Foreskin keratinocyte (primary cell): ENCODE measurements at places on chromosomes 7 and 10. TPM values are rescaled to one million over a fixed set of nuclear protein-coding genes. Genes with fewer than 3 reads are reported as not detected.

Gene H2BK1
- polyA plus RNA-seq, result not detected in 2 replicates

Gene POT1
- polyA plus RNA-seq, result 6.8 and 7.3 TPM in 2 replicates

Gene SH2B2
- polyA plus RNA-seq, result 0.45 and 0.48 TPM in 2 replicates

Gene TAS2R5
- polyA plus RNA-seq, result 0.09 and 0.19 TPM in 2 replicates

Gene KCNIP2
- 0.37 and 0.45 TPM in 2 replicates for polyA plus RNA-seq

Gene ZNF853
- 0.03 and 0.06 TPM in 2 replicates for polyA plus RNA-seq

Gene GPR85
- 0.56 and 0.74 TPM in 2 replicates for polyA plus RNA-seq

Gene IDI1
- polyA plus RNA-seq, result 102 and 136 TPM in 2 replicates

Gene HGF
- not detected in 2 replicates for polyA plus RNA-seq

Gene TMEM229A
- polyA plus RNA-seq, result not detected in 2 replicates

Gene SCRN1
- polyA plus RNA-seq, result 32.9 and 37.5 TPM in 2 replicates

Gene NME8
- polyA plus RNA-seq, result not detected in 2 replicates

GRCh38 chr7:98293265-98293664 lies 11.8 kb downstream of the BRI3 start:
- DNase-seq, result no peak

GRCh38 chr10:61081301-61081700 lies 137.3 kb upstream of the RHOBTB1 start:
- no peak for DNase-seq

DNA sequence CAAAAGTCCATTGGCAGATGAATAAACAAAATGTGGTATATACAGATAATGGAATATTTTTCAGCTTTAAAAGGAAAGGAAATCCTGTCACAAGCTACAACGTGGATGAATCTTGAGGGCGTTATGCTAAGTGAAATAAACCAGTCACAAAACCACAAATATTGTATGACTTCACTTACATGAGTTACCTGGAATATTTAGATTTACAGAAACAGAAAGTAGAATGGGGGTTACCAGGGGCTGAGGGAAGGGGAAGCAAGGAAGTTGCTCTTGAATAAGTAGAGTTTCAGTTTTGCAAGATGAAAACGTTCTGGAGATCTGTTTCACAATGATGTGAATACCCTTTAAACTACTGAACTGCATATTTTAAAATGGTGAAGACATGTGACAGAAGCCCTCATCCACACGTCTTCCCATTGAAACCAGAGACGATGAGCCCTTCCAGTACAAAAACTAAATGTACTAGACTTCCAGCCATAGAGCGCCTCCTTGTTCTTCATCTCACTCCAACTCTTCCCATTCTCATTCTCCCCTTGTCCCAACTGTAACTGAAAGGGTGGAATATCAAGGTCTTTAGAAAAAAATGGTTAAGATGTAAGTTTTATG lies 62.4 kb downstream of the MICU1 start:
- no peak for DNase-seq

- DNase-seq, result no peak
Observed at GRCh38 chr7:136925044-136925443, 56.6 kb downstream of the CHRM2 start.

- no peak for DNase-seq
Observed at GRCh38 chr10:18710201-18710653, 51.0 kb downstream of the ARL5B start.

GRCh38 chr7:28961972-28962371 lies 3.8 kb upstream of the TRIL start:
- no peak for DNase-seq

DNA sequence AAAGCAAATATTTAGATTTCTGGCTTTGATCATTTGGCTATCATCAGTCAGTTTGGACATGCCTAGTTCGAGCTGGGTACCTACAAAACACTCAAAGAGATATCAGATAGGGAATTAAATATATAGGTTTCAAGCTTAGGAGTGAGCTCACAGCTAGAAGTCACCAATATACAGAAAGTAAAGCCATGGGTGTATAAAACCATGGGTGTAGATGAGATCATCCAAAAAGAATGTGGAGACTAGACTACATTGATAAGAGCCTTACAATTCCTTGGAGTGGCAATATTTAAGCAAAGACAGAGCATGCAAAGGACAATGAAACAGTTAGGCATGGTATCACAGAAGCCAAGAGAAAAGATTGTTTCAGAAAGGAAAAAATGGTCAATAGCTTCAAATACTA lies 7.2 kb upstream of the RALA start:
- DNase-seq, result peak; percentile 75

GRCh38 chr10:3781468-3782145 lies 3.4 kb downstream of the KLF6 start:
- no peak for DNase-seq

DNA sequence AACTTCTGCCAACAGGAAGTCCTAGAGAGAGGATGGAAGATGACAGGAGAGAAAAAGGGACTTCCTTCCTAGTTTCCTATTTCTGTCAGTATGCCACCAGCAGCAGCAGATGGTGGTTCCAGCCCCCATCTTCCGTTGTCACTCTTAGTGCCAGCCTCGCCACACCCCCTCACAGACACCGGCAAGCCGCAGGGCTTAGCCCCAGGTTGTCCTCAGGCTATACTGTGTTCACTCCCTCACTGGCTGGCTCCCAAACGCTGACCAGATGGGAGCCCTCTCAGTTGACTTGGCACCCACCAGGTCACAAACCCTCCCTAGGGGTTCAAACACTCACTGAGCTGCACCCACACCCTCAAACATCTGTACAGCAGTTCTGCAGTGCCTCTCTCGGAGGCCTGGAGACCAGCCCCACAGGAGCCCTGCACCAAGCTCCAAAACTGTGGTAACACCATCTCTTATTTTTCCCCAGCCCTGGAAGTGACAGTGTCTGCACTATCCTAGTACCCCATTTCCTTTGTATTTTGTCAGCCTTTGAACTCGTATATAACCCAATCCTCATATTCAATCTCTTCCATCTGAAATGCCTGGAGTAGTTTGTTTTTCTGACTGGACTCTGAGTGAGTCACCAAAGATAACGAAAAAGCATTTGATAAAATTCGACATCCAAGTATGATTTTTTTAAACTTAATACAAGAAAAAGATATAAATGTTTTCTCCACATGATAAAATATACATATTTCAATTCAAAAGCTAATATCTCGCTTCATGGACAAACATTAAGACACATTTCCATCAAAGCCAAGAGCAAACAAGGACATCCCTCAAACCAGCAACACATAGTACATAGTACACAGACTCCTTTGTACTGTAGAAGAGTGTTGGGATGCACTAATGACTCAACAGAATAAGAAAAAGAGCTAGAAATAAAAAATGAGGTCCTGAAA lies 34.5 kb downstream of the SMURF1 start:
- DNase-seq, result peak; percentile 17

- DNase-seq, result no peak
Observed at GRCh38 chr7:41472427-41473125, 230.3 kb downstream of the INHBA start.

- DNase-seq, result no peak
Observed at GRCh38 chr10:6986927-6987326, 406.9 kb upstream of the PRKCQ start.

GRCh38 chr10:121525251-121526134 lies 72.8 kb downstream of the FGFR2 start:
- DNase-seq, result no peak

- DNase-seq, result no peak
Observed at GRCh38 chr10:132389433-132390169, 7.4 kb upstream of the PWWP2B start.

GRCh38 chr10:79936625-79937615 lies 12.0 kb downstream of the SFTPD start:
- DNase-seq, result no peak
